ENCODE measurements at places on chromosomes 12 and 14. TPM values are rescaled to one million over a fixed set of nuclear protein-coding genes. Genes with fewer than 3 reads are reported as not detected.
A peak's percentile ranks its signal among the peaks of the same experiment; 100 is the strongest.

BAZ2A gene
- 115 TPM for total RNA-seq

DNA sequence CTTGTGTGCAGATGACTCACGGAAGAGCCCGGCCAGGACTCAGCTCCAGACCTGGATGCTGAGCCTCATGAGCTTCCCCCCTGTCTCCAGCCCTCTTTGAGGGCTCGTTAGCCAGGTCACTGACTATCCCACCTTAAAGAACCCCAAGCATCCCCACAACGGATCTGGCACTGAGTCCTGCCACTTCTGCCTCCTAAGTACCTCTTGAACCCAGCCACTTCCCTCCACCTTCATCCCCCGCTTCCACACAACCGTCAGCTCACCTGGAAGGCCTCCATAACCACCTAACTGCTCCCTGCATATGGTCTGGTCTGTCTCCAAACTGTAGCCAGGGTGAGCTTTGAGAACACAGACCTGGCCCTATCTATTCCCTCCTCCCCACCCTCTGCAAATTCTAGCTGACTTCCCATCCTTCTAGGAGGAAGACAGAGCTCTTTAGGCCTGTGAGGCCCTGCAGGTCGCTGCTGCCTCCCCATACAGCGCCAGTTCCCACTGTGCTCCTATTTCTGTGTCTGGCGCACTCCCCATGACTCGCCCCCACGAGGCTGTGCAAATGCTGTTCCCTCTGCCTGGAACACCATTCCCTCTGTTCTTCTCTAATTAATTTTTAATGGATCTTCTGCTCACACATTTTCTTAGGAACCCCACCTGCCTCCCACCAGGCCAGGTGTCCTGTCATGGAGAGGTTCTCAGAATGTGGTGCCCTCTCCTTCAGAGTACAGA is 2.9 kb upstream of the HSP90AA1 start:
- H3K4me3 ChIP-seq: no peak overlapping the region
- no peak for DNase-seq
- no peak overlapping the region for H3K27ac ChIP-seq
- peaks cover 15% of the 10 kb centered on the region for H3K4me1 ChIP-seq
- no peaks in the 10 kb centered on the region for H3K27me3 ChIP-seq

DNA sequence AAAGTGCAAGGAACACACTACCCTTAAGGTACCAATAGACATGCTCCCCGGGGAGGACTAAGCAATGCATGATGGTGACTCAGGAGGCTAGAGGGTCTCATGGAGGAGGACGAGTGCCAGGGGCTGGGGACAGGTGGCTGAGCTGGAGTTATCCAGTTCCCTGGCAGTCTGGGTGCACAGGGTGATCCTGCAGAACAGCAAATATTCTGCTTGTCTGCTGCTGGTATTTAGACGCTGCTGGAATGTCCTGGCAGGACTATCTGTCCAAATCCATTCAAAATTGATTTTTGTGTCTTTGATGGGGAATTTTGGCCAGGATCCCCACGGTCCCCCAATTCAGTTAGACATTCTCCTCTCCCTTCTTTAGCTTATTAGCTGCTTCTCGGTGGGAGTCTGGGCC is 138.7 kb downstream of the C12orf75 start:
- no peaks in the 10 kb centered on the region for H3K27me3 ChIP-seq
- H3K27ac ChIP-seq: no peak overlapping the region
- H3K4me1 ChIP-seq: no peaks in the 10 kb centered on the region
- no peak overlapping the region for H3K4me3 ChIP-seq
- no peaks in the 10 kb centered on the region for H3K36me3 ChIP-seq

GRCh38 chr14:75249251-75249957 is 29.2 kb upstream of the FOS start:
- no peaks in the 10 kb centered on the region for H3K27me3 ChIP-seq
- peak; percentile 72 for DNase-seq
- H3K4me3 ChIP-seq: no peak overlapping the region
- no peaks in the 10 kb centered on the region for H3K36me3 ChIP-seq
- peak overlapping the region; percentile 51 for H3K27ac ChIP-seq
